ENCODE measurements at places on chromosomes 7 and 10.

- no peak for DNase-seq
These were observed 30.4 kb upstream of the HABP2 start for GRCh38 chr10:113522460-113522859.

- no peak for DNase-seq
These were observed 649.6 kb downstream of the LRMDA start for GRCh38 chr10:76080991-76081390.

DNA sequence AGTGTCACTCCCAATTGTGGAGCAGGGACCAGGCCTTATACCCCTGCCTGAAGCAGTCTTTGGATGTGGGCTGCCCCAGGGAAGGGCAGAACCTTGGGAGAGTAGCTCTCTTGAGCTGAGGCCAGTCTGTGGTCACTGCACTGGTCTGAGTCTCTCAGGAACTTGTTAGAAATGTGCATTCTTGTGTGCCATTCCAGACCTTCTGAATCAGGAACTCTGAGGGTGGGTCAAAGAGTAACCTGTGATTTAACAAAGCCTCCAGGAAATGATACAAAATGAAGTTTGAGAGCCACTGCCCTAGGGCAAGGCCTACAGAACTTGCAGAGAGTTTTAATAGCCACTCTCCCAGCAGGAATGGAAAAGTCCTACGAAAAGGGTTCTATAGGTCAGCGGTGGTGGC, 68.1 kb downstream of the LYZL1 start:
- DNase-seq: no peak

GRCh38 chr10:24756283-24756682, 32.6 kb upstream of the ARHGAP21 start:
- no peak for DNase-seq

GRCh38 chr10:25294032-25294926, 119.5 kb downstream of the GPR158 start:
- no peak for DNase-seq

DNA sequence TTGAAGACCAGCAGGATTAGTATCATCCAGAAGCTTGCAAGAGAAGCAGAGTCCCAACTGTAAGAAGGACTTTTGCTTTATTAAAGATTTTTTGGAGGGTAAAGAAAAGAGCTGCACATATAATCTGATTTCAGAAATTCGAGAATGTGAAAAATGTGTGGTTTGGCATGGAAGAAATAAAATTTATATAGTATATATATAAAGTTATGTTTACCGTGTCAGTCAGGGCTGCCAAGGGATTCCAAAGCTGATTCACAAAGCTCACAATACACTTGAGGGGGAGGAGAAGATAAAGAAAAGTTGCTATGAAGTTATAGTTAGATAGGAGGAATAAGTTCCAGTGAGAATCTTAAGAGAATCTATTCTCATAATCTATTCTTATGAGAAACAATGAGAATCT, 231.8 kb upstream of the CACNA2D1 start:
- no peak for DNase-seq

DNA sequence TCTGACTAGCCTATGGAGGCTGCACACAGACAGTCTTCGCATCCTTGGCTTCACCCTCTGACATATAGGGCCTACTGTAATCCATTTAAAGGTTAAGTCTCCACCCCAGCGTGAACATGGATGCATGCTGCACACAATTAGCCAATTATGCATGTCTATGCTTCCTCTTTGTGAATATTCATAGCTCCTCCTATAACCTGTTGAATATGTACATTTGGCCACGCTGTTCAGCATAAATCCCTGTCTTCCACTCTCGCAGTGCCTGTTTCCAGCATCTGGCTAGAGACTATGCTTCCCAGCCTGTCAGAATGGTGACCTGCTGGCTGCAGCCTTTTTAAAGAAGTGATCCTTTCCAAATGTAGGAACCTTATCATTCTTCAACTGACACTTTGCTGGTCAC, 106.7 kb downstream of the PRKAG2 start:
- no peak for DNase-seq

GRCh38 chr7:101119876-101120275, 7.0 kb upstream of the SERPINE1 start:
- no peak for DNase-seq

All from AG04450 (cell line).